Forelimb muscle (tissue), 1 donor: ENCODE measurements at places on chromosomes 3 and 15.

GRCh38 chr15:39752991-39753390 is 29.6 kb downstream of the FSIP1 start:
- peak; percentile 60 for DNase-seq

GRCh38 chr3:61080737-61081445 is 170.4 kb downstream of the FHIT start:
- DNase-seq, result no peak

DNA sequence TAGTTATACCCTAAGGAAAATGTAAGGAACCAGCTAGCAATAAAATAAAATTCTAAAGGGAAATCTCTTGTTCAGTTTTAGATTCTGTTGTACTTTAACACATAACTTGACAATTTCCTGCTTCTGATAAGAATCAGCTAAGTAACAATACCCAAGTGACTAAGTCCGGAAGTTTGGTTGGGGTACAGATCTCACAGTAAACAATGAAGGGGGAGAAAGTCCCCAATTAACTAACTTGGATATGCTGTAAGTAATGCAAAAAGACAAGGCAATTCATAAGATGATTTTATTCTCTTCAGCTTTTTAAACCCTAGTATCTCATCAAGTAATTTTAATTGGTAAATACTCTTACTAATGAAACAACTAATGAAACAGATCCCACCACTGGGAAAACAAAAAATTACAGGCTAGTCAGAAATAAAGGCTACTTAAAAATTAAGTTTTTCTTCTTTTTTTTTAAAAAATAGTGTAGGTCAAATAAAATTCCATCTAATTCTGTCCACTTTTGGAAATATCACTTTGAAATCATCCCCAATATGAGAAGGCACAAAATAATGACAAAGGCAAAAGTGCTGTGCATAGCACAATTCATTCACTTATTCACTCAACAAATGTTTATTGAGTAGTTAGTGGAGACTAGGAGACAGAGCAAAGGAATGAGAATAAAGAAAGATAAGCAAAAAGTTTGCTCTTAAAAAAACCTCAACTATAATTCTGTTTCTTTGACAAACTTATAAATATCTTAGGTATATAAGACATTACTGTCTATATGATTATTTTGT is 37.8 kb upstream of the IL20RB start:
- DNase-seq, result no peak

GRCh38 chr3:23611737-23612295 is 193.9 kb upstream of the UBE2E1 start:
- peak; percentile 16 for DNase-seq

GRCh38 chr15:61112231-61112630 is 116.9 kb downstream of the RORA start:
- DNase-seq, result no peak

DNA sequence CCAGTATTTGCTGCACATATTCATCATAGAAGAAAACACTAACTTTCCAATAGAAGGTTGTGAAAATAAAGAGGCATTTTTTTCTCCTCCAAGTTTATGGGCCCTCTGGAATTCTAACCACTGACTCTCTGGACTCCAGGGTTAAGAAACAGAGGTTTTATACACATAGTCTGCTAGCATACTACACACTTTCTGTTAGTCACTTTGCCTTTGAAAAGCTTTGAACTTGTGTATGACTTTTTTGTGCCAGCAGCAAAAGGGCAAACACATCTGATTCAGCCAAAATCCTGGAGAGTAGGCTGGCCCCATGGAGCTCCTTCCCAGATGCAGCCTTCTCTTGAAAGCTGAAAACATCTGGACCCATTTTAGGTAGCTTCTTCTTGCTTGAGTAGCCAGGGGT is 6.2 kb downstream of the ZIC4 start:
- DNase-seq, result no peak
